ENCODE measurements at places on chromosomes 4 and X. TPM values are rescaled to one million over a fixed set of nuclear protein-coding genes. Genes with fewer than 3 reads are reported as not detected.

The FAM241A gene
- total RNA-seq: 2.3 TPM

The RGN gene
- total RNA-seq: 5.8 TPM

The GYG2 gene
- total RNA-seq: 17.8 TPM

The REELD1 gene
- not detected for total RNA-seq

The SLC39A8 gene
- total RNA-seq: 9.9 TPM

The MAGEC1 gene
- total RNA-seq: not detected

The ATP2B3 gene
- 15.0 TPM for total RNA-seq

The FRG2 gene
- not detected for total RNA-seq
